WERI-Rb-1 (cell line): ENCODE measurements at places on chromosomes 11 and 22.

DNA sequence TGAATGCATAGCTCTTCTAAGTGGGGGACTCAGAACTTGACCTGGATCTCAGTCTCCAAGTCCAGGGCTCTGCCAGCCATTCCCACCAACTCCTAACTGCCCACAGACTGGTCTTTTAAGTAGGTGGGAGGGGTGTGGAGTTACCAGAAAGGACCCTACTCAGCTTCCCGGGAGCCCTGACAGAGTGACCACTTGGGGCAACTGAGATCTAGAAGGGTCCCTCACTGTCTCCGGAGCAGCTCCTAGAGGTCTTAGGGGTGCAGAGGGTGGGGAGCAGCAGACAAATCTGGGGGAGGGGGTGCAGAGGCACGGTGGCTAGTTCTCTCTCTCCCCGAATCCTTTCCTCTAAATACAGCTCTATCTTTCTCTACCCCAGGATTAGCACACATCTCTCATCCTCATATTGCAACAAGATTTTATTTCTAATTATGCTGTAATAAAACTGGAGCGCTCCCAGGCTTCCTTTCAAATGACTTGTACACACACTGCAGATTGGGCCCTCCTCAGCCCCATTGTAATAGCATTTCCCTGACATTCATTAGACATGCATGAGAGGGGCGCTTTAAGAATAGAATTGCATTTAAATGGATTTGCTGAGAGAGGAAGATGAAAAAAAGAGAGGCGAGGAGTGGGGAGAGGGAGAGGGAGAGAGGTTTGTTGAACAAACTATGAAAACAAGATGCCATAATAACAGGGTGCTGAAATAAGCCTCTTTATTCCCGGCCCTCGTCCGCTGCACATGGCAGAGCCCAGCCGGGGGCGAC, 219.0 kb downstream of the CEP164 start:
- no peak for DNase-seq

DNA sequence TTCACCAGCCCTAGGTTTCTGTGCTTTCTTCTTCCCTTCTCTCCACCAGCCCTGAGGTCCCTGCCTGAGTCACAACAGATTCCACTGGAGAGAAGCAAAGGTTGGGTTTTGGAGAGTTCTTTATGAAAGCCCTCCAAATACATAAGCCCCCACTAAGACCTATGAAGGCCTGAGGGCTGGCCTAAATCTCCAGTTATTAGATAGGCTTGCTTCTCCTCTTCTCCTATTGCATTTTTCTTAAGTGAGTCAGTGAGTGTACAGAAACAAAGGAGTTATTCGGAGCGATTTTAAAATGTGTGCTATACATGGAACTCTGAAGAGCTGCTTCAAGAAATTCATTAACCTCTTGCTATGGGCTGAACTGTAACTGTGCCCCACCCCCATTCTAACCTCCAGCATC, 1057.3 kb downstream of the OPCML start:
- DNase-seq, result no peak

DNA sequence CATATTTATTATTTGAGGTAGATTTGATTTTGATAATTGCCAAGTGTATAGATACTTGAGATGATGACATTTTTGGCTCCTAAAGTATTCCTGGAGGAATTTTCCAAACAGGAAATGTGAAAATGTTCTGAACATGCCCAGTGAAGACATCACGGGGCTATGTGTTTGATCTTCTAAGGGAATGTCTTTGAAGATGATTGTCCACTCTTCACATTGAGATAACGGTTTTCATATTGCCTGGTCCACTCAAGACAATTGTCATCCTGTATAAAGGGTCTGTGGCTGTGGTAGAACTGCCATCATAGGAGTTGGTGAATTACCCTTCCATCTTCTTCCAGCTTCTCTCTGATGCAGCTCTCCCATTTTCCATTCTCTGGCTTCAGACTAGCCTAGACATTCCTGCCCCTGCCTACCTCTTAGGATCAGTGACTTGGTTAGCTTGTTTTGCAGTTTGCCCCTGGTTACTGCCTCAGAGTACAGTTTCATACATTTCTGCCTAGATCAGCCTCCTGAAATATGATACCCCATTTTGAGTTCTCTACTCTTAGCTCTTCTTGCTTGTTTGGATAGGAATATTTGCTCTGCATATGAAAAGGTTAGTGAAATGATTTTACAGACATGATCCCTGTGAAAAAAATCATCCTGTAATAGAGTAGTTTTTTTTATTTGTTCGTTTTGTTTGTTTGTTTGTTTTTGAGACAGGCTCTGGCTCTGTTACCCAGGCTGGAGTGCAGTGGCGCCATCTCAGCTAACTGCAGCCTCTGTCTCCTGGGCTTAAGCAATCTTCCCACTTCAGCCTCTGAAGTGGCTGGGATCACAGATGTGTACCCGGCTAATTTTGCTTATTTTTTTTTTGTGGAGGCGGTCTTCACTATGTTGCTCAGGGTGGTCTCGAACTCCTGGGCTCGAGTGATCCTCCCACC, 111.4 kb upstream of the SORL1-AS1 start:
- DNase-seq, result no peak

DNA sequence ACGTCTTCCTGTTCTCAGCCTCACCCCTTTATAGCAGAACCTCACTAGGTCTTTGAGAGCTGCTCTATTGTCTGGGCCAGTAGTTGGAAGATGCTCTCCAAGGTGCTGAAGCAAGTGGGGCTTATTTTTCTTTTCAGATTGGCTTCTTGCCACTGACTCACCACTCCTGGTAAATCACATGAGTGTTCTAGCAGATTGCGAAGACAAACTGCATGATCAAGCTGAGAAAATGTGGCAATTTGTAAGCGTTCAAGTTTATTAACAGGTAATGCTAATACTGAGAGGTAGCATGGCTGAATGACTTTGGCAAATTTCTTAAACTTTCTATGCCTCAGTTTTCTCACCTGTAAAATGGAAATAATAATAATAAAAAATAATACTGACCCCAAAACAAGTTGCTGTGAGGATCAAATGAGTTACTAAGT, 59.2 kb downstream of the CACNG2 start:
- DNase-seq, result no peak

GRCh38 chr11:70497536-70498075, 99.3 kb downstream of the CTTN start:
- no peak for DNase-seq

- DNase-seq, result no peak
These were observed 36.0 kb downstream of the ZBTB44 start for GRCh38 chr11:130278745-130279144.

- no peak for DNase-seq
These were observed 1.1 kb downstream of the SLC25A1 start for GRCh38 chr22:19177164-19178064.
